ENCODE measurements at places on chromosomes 16 and 17.
A peak's percentile ranks its signal among the peaks of the same experiment; 100 is the strongest.

DNA sequence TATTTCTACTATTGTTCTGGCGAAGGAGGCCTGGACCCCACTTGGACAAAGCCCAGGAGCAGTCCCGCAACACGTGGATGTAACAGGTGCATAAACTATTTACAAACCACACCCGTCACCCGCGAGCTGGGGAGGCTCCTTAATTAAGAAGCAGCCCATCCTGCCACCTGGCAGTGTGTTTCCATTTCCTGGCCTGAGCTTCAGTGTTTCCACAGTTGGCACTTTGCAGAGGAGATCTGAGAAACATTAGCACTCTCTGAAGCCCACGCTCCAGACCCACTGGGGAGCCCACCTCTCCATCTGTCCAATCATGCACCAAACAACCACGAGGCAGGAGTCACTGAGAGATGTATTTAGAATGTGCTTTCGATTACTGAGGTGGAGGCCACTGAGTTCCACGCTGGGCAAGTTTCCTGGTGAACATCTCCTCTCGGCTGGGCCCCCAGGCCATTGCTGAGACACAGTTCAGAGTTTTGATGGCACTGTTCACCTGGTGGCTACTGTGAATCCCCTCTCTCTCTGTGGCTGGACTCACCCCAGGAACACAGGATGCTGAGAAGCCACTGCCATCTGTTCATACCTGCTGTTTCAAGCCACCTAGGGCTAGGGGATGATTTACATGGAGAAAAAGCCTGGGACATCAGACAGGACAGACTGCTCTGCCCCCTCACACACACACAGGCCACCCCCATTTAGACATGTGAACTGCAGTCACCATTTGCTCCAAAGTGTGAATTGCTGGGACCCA is 129.1 kb downstream of the AIPL1 start:
- no peak for DNase-seq

DNA sequence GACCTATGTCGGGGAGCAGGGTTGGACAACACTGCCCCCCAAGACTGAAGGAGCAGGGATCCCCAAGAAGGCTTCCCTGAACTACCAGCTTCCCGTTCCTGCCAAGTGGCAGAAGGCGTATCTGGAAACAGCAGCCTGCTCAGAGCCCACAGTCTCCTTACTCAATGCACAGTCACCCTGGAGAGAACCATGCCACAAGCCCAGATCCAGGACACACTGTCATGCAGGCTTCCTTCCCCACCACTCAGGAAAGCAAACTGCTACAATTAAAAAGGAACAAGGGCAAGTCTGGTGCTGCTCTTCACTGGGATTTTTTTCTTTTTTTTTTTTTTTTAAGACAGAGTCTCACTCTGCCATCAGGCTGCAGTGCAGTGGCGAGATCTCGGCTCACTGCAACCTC is 8.2 kb downstream of the WDR45B start:
- no peak for DNase-seq

DNA sequence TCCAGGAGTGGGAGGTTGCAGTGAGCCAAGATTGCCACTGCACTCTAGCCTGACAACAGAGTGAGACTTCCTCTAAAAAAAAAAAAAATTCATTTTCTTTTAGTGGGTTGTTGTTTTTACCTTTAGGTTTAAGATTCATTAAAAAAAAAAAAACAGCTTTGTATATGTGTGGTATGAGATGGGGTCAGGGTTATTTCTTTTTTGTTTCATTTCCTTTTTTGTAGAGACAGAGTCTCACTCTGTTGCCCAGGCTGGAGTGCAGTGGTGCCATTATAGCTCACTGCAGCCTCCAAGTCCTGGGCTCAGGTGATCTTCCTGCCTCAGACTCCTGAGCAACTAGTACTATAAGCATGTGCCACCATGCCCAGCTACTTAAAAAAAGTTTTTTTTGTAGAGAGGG is 47.0 kb downstream of the BCAS3 start:
- DNase-seq, result no peak

- DNase-seq, result no peak
These were observed 664 bp downstream of the NQO1 start for GRCh38 chr16:69725480-69726312.

- DNase-seq, result no peak
These were observed 45.2 kb upstream of the CBFA2T3 start for GRCh38 chr16:89022051-89022836.

GRCh38 chr17:77308861-77309726 is 168.3 kb downstream of the SEC14L1 start:
- DNase-seq, result no peak

GRCh38 chr17:81580481-81580880 is 28.3 kb upstream of the FAAP100 start:
- no peak for DNase-seq

- DNase-seq, result no peak
These were observed 15.0 kb downstream of the CENPX start for GRCh38 chr17:82007495-82008257.

DNA sequence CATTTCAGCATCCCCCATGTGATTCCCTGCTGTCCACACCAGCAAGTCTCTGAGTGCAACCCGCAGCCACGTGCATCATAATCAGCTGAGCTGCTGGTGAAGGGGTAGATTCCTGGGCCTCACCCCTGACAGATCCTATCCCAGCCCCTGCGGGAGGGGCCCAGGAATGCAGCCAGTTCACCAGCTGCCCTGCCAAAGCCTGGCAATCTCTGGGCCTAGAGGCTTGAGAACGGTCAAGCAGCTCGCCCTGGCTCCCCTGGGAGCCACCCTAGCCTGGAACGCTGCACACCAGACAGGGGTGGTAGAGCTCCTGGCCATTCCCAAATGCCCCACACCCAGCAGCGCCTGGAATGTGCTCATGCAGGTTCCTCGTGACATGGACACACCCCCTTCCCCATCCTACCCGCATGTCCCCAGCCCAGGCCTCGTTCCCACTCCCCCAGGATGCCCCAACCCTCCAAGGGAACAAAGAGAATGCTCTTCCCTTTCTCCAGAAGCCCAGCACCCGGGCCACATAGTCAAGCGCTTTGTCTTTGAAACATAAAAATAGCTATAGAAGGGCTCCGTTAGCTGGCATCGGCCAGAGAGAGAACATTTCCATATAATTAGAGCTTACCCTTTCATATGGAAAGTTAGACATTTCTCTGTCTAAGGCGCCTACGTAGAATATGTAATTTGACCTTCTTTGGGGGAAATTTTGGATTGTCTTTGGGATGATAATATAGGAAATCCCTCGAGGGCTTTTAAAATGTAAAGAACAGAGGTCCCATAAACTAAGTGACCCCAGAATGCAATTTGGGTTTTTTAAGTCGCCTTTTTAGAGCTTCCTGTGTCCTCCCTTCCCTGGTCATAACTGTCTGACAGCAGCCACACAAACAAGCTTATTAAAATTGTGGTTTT is 3.4 kb downstream of the CEP295NL start:
- DNase-seq, result no peak

DNA sequence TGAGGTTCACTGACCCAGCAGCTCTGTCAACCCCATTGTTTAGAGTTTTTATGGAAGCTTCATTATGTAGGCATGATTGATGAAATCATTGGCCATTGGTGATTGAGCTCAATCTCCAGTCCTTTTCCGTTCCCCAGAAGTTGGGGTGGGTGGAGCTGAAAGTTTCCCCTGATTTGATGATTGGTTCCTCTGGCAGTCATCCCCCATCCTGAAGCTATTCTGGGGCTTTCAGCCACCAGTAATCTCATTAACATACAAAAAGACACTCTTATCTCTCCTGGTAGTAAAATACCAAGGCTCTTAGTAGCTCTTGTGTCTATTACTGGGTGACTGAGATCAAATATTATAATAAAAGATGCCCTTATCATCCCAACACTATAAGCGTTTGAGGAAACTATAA is 67.1 kb downstream of the TANC2 start:
- no peak for DNase-seq

DNA sequence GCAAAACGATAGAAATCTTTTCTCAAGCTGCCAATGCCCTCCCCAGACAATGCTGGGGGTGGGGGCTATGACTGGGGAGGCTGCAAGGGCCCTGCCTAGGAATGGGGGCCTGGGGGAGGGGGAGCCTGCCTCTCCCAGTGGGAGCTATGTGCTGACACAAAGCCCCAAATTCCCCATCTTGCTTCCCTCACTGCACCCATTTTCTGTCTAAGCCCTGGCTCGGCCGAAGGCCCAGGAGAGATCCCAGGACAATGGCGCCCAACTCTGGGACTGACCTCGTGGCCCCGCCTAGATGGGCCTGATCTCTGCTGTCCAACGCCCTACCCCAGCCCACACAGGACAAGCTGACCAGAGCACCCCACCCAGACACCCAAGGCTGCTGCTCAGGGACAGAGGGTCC is 11.1 kb upstream of the KCNJ12 start:
- no peak for DNase-seq

- peak; percentile 78 for DNase-seq
These were observed 26.2 kb upstream of the OSGIN1 start for GRCh38 chr16:83926726-83927397.

DNA sequence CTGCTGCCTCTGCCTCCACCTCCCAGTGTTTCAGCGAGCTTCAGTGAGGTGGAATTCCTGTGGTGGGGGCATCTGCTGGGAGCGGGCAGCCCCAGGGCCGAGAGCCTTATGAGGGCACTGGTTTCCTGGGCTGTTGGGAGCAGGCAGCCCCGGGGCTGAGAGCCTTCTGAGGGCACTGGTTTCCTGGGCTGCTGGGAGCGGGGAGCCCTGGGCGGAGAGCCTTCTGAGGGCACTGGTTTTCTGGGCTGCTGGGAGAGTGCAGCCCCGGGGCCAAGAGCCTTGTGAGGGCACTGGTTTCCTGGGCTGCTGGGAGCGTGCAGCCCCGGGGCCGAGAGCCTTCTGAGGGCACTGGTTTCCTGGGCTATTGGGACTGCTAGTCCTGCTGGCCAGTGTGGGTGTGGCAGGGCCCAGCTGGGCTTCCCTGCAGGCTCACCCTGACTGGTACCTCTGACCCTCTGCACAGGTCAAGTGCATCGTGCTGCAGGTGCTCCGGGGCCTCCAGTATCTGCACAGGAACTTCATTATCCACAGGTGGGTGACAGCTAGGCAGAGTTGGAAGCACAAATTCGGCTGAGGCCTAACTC is 5.6 kb downstream of the CDK10 start:
- no peak for DNase-seq

DNA sequence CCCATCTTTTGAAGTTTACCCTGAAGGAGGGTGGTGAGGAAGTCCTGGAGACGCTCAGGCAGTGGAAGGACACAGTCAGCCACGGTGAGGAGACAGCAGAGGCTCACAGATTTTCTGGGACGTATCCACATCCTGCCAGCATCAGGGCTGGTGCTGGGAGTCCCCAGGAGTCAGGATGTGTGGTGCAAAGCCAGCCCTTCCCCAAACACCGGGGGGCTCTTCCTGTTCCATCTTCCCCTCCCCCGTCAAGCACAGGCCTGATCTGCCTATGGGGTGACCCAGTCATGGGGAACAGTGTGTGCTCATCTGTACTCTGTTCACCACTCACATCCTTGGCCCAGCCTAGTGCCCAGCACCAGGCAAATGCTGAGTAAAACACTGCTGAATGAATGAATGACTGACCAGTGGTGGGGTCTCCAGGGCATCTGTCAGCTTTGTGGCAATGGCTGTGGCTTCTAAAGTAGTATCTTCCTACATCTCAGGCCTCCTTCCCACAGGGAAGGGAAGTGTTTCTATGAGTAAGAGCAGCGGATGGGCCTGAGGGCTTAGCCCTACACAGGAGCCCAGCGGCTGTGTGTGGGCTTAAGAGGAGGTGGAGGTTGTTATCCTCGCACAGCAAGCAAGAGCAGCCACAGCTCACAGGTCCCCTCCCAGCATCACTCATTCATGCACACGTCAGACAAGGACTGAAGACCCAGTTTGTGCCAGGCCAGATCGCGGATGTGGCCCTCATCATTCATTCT is 23.3 kb downstream of the NOS2 start:
- no peak for DNase-seq

GRCh38 chr17:21094298-21094704 is 32.5 kb upstream of the DHRS7B start:
- peak; percentile 33 for DNase-seq

- peak; percentile 98 for DNase-seq
These were observed 258.6 kb downstream of the CBLN1 start for GRCh38 chr16:49023050-49023449.

- DNase-seq, result peak; percentile 83
These were observed 11.0 kb downstream of the HEXIM2 start for GRCh38 chr17:45172541-45173286.

DNA sequence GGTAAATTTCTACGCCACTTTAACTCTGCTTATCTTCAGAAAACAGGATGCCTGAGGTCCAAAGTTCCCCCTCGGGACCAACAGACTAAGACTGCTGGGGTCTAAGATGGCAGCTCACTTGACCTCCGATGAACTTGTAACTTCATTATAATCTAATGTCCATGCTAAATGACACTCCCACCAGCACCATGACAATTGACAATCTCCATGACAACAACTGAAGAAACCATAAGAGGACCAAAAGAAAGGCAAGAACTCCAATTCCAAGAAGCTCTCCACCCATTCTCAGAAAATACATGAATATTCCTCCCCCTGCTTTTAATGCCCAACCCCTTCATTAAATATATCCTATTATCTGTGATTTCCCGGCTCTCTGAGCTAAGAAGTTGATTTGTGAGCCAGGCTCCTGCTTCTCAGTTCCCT is 7.5 kb downstream of the CCL4 start:
- DNase-seq, result no peak

DNA sequence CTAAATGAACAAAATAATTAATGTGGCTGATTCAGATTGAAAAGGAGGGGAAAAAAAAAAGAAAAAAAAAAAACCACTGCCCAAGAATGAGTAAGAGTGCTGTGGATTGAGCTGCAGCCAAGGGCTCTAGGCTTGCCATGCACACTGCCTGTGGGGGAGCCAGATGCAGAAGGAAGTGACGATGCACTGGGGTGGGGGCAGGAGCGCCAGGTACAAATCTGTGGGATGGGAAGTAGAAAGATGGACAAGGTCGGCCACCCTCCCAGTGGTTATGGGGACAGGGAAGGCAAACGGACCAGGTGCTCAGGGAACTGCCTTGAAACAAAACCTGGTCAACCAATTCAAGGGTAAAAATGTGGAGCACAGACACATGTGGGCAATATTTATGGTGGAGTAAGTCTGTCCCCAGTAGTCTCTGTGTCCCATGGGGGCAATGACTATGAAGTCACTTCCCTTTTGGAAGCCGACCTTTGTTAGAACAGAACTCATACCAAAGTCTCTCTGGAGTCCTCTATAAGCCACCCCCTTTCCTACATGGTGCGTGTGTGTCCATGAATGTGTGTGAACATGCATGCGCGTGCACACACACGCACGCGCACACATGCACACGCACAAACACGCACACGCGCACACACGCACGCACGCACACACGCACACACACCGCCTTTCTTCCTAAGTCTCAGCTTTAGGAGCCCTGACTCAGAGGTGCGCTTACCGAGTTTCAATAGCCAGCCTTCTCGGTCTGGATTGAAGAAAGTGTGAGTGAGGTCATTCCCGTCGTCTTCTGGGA is 84.3 kb downstream of the CYTH1 start:
- no peak for DNase-seq

GRCh38 chr16:3690470-3690928 is 26.8 kb downstream of the TRAP1 start:
- DNase-seq, result peak; percentile 77

GRCh38 chr17:9150446-9151090 is 129.3 kb downstream of the NTN1 start:
- DNase-seq, result peak; percentile 18

- DNase-seq, result no peak
These were observed 534.1 kb upstream of the HSBP1 start for GRCh38 chr16:83273504-83274173.

- no peak for DNase-seq
These were observed 1.1 kb upstream of the BRCA1 start for GRCh38 chr17:43125967-43126910.

- DNase-seq, result peak; percentile 4
These were observed 7.3 kb downstream of the CACNA1H start for GRCh38 chr16:1159973-1160772.

GRCh38 chr16:88300463-88300835 is 82.3 kb upstream of the ZNF469 start:
- no peak for DNase-seq

Measured in bronchial epithelial cell (primary cell).